Esophagus (tissue), 2 donors: ENCODE measurements at places on chromosomes 5 and 9. TPM values are rescaled to one million over a fixed set of nuclear protein-coding genes. Genes with fewer than 3 reads are reported as not detected.

The SYNPO gene
- 4.3 TPM for polyA plus RNA-seq

The KLF4 gene
- polyA plus RNA-seq = 107 TPM

The MRPS30 gene
- polyA plus RNA-seq = 20.1 TPM

The OLFM1 gene
- polyA plus RNA-seq = 2.3 TPM

The AFAP1L1 gene
- 2.1 TPM for polyA plus RNA-seq

The KCNV2 gene
- not detected for polyA plus RNA-seq

The SVEP1 gene
- polyA plus RNA-seq = 0.18 TPM

The ARHGEF37 gene
- polyA plus RNA-seq = 11.6 TPM

The TLX3 gene
- not detected for polyA plus RNA-seq

The CD180 gene
- polyA plus RNA-seq = 0.06 TPM

The CYLC2 gene
- polyA plus RNA-seq = not detected

The NSUN2 gene
- polyA plus RNA-seq = 24.5 TPM

The SPATA31D4 gene
- not detected for polyA plus RNA-seq

The RAB24 gene
- 60.0 TPM for polyA plus RNA-seq

The TRIM36 gene
- polyA plus RNA-seq = 0.37 TPM

The DNAI1 gene
- not detected for polyA plus RNA-seq

The DNM1 gene
- polyA plus RNA-seq = 2.4 TPM

The ZNF169 gene
- polyA plus RNA-seq = 2.2 TPM

The RASGEF1C gene
- 0.04 TPM for polyA plus RNA-seq

The FGFR4 gene
- polyA plus RNA-seq = 1.4 TPM

The CLTA gene
- polyA plus RNA-seq = 93.2 TPM

The EIF4EBP3 gene
- 27.6 TPM for polyA plus RNA-seq

The RICTOR gene
- polyA plus RNA-seq = 2.8 TPM

The AMBP gene
- 0.11 TPM for polyA plus RNA-seq
